ENCODE measurements at places on chromosomes 6 and 20.
A peak's percentile ranks its signal among the peaks of the same experiment; 100 is the strongest.

DNA sequence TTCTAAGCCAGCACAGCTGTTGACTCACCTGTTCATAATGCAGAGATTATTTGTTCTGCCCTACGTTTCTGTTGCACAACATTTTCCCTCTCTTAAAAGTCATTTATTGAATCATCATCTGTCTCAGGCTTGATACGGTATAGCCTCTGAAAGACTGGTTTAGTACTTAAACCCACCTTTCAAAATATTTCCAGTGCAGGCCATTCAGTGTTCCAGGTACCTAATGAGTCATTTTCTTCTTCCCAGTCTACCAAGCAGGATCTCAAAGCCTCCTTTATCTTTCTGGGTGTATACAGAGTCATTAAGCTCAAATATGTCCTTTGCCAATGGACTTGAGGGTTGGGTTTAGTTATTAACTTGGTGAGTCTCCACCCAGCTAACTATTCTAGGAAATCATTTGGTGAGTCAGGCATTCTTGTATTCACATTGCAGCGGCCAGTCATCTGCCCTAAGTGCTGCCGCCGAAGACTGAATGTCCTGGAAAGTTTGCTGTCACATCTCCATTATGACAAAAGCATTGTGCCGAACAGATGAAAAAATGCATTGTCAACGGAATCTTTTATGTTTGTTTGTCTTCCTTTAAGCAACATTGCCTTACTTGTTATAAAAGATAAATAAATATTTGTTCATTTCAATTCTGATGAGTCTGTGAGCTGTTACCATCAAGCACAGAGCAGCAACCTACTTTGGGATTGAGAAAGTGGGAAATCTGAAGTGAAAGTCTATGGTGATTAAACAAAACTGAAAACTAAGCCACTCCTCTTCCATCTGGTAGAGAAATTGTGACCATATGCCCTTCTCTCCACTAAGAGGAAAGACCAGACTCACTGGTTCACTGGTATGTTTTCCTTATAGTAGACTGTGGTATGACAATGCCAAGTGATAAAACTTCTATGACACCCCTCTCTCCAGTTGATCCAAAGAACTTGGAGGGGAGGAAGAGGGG is 14.3 kb upstream of the FAM135A start:
- ATAC-seq = peak; percentile 76

GRCh38 chr20:10667560-10668167 is 6.1 kb downstream of the JAG1 start:
- ATAC-seq = no peak

- ATAC-seq = no peak
Observed at GRCh38 chr20:63049191-63049518, 42.4 kb upstream of the BHLHE23 start.

DNA sequence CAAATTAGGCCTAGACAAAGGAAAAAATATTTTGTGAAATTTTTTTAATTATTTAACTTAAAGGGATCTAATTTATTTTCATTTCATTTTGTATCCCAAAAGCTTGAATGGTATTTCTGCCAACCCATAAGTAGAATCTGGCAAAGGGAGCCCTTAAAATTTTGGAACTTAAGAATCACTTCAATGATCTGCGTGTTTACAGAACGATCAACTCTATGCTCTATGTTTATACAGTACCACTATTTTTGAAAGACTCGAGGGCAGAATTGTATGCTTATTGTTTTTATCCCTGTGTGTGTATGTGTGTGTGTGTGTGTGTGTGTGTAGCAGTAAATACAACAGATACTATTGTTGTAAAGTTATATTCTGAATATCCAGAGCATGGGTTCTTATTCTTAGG is 39.2 kb downstream of the METTL24 start:
- ATAC-seq = no peak

GRCh38 chr6:99184696-99185095 is 164.8 kb downstream of the FAXC start:
- ATAC-seq = no peak

- no peak for ATAC-seq
Observed at GRCh38 chr6:13284646-13285045, 43.7 kb downstream of the TBC1D7 start.

DNA sequence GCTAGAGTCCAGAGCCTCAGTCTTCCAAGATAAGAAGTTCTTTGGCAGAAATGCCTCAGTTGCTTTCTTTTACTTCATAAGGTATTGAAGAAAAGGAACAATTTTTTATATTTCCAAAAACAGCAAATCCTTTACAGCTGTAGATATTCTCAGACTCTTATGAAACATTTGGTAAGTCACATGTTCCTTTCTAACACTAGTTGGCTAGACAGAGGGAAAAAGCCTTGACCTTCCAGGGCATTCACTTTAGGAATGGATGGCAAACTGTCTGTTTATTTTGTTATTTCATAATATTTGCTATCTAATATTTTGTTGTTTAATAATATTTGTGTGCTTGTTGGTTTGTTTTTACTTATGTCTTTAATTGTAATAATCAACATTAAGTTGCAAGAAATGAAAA is 140.8 kb downstream of the PTPRK start:
- ATAC-seq = no peak

GRCh38 chr6:156809034-156809433 is 31.9 kb downstream of the ARID1B start:
- no peak for ATAC-seq

- ATAC-seq = no peak
Observed at GRCh38 chr20:52083627-52084232, 107.8 kb downstream of the ZFP64 start.

DNA sequence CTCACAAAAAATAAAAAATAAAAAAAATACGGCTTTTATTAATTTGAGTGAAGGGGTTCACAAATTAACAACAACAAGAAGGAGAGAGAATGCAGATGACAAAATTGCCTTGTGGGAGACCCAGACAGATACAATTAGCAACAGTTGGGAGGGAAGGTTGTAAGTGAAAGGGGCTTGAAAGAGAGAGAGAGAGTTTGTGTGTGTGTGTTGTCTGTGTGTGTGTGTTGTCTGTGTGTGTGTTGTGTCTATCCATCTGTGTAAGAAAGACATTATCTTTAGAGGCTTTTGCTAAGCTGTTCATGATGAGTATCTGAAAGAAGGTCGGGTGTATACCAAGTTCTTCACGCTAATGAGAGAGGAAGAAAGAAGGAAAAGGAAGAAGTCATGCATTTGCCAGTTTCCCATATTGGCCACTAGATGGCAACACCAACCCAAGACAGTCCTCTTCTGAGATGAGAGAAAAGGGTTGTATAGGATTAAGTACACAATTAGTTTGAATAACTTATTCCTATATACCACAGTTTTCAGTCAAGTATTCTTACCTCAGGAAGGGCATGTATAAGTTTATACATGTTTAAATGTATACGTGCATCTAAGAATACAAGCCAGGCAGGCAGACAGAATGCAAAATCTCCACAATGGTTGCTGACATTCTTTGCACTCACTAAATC is 63.7 kb upstream of the CD2AP start:
- peak; percentile 74 for ATAC-seq

DNA sequence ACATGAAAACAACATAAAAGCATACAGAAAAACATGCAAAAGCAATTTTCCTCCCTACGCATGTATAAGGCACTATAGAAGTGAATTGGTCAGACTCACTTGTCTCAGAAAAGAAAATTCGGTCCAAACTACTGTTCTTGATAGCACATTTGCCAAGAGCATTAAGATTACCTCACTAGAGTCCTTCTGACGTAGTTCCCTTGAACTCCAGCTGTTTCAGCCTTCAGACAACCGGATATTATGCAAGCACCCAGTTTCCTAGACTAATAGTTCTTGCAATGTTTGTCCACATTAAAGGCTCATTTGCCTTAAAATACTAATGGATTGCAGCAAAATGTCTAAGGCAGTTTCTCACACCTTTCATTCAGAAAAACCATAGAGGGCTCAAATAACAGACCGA is 2.5 kb upstream of the CASS4 start:
- ATAC-seq = no peak

DNA sequence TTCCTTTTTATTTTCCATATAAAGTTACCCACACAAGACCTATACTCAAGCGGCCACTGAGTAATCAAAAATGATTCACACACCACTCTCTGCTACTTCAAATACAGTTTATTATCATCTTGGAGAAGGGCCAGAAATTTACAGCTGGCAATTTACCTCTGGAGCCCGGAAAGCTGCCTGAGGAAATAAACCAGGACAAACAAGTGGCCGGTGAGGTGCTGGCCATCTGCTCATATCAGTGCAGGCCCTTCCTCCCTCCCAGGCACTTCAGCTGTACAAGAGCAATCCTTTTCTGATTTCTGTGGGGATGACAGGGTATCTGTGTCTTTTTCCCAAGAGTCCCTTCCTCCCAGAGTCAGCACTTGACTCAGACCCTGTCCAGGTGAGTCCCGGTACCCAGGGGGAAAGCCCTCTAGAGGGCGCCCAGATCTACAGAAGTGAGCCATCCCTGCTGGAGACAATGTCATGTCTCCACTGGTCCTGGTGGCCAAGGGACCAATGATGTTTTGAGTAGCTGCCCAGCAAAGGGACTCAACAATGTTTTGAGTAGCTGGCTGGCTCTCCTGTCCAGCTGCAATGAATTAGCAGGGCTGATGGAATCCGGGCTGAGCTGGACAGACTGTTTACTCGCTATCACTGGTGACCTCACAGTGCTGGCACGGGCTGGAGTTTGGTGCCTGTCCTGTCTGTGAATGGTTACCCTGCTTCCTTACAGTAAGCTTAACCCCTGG is 23.6 kb downstream of the LRP11 start:
- peak; percentile 67 for ATAC-seq

DNA sequence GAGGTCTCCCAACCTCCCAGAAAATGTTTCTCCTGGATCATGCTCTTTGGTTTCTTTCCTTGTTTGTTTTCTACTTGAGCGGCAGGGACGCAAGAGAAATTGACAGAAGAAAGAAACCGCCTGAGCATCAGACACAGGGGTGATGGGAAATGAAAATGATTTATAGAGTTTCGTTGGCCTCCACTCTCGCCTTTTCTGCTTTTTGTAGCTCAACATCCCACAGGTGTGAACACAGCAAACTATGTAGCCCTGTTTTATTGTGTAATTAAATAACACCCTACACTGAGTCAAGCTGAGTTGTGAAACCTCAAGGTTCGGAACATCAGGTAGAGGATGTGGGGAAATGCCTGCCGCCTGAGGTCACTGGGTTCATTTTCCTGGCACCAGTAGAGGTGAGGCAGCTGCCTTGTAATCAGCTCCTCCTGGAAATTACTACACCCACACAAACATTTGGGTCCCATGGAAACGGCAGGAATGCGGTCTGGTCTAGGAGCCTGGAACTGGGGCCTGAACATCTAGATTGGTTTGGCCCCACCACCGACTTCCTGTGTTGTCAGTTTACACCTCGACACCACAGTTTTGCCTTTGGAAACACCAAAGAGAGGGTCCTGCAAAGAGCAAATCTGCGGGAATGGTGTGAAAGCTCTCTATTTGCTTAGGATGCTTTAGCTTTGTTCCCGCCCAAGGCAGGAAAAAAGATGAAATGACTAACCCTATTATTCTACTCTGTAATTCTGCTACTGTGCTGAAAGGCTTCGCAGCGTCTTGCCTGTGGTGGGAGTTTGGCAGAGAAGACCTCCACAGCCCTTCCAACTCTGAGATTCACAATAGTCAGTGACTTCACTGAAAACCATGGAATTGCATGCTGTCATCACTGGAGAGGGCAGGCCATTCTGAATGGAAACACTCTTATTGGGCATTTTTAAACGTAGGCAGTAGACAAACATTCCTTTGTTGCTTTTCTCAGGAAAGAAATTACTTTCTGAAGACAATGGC is 53.0 kb downstream of the ADAT2 start:
- ATAC-seq = no peak

- ATAC-seq = no peak
Observed at GRCh38 chr20:19320005-19320404, 107.6 kb downstream of the SLC24A3 start.
